ENCODE measurements at places on chromosomes 6 and 20.
A peak's percentile ranks its signal among the peaks of the same experiment; 100 is the strongest.

GRCh38 chr6:2215342-2215741 lies 30.1 kb downstream of the GMDS start:
- no peak for DNase-seq

GRCh38 chr20:19757487-19758132 lies 448 bp upstream of the RIN2 start:
- no peak for DNase-seq

GRCh38 chr6:30814146-30815040 lies 69.9 kb upstream of the DDR1 start:
- peak; percentile 18 for DNase-seq

DNA sequence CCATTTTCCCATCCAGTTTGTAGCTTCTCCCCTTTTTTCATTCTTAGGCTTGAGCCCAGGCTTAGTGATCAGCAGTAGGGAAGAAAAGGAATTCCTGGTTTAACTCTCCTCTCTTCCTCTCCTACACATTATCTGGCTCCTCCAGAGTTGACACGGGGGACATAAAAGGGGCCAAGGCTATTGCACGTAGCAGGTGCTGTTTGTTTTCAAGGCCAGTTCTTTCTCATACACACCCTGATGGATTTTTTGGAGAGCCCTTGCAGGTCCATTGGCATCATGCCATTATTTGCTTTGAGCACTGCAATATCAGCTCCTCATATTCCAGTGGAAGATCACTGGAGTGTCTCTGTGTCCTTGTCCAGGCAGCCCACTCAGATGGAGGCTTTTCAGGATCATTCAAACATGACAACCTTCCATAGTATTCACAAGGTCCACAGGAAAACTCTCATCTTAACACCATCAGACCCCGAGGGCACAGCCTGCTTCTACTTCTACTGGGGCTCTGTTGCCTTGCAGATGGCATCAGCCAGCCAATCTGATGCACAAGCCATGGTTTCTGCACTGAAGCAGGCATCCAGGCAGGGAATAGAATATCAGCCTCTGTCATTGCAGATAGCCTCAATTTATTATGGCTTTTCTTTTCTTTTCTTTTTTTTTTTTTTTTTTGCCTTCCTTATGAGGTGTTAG lies 18.8 kb downstream of the PLCB4 start:
- no peak for DNase-seq

DNA sequence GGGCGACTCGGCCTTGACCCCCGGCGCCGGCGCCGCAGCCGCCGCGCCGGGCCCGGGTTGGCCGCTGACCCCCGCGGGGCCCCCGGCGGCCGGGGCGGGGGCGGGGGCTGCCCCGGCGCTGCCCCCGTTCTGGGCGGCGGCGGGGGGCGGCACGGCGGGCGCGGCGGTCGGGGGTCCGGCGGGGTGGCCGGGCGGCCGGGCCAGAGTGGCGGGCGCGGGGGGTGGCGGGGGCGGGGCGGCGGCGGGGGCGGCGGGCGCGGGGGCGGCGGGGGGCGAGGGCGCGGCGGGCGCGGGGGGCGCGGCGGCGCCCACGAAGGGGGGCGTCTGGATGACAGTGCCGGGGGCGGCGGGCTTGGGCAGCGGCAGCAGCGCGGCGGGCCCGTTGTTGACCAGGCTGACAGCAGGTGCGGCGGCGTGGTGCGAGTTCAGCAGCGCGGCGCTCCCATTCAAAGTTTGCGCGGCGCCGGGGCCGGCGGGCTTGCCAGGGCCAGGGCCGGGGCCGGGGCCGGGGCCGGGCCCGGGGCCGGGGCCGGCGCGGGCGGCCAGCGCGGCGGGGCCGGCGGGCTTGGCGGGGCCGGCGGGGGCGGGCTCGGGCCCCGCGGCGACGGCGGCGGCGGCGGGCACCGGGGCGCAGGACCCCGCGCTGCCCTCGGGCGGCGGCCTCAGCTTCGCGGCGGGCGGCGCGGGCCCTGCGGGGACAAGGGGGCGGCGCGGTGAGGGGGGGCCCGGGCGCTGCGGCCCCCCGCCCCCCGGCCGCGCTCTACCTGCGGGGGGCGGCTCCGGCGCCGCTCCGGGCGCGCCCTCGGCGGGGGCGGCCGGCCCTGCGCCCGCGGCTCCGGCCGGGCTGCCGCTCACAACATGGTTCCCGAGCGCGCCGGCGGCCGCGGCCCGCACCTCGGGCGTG lies 659 bp downstream of the TAF4 start:
- peak; percentile 46 for DNase-seq

DNA sequence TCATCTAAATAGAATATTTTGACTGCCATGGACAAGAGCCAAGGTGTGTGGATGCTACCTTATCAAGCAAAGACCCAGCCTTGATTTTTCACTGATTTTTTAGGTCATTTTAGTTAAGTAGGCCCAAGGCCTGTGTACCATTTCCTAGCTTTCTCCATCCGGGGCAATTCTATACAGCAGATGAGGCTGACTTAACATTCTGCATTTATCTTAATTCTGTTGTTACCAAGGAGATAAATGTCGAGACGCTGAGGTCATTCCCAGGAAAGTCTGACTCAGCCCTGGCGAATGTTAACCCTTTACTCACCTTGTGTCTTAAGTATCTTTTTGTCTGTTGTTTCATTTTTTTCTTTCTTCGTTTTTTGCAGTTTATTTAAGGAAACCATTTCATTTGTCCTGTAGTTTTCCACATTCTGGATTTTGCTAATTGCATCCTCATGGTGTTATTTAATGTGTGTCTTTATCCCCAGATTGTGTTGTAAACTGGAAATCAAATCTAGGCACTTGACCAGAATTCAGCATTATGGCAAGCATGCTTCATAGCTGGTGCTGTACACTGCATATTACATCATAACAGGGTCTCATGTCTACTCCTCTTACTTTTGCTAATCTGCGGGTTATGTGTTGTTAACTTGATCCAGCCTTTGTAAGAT lies 277.0 kb downstream of the CDKAL1 start:
- no peak for DNase-seq

DNA sequence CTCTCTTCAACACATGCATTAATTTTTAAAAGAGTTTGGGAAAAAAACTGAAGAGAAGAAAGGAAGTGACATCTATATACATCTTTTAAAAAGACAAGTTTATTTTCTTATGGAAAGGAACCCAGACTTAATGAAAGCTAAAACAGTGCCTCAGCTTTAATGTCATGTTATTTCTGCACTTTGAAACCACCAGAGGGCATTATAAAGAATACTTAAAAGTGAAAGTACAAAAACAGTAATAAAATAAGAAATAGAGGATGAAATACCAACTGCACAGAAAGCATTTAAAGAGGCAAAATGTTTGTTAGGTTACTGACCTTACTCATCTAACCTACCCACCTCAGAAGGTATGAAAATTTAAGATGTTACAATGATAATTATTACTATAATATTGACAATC lies 98.8 kb downstream of the HUS1B start:
- DNase-seq: no peak

DNA sequence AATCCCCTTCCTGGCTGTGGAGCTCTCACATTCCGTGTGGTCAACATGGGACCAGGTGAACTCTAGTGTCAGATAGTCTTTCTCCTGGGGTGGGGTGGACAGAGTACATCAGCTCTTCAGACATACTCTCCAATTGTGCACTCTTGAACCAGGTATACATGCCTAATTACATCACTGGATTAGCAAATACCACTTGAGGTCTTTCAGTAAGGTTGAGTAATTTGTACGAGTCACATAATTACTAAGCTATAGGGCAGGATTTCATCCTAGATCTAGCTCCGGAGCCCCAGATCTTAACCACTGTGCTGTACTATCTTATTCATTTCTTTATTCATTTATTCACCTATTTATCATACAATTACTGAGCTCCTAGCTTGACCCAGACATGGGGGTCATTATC lies 821.3 kb downstream of the TFAP2A start:
- no peak for DNase-seq

- DNase-seq: no peak
Measured at GRCh38 chr6:75094614-75095200, 111.1 kb downstream of the COL12A1 start.
